ENCODE measurements at places on chromosomes 1 and 21.

- no peak overlapping the region for H3K27ac ChIP-seq
- DNase-seq: no peak
- no peaks in the 10 kb centered on the region for H3K36me3 ChIP-seq
- H3K27me3 ChIP-seq: peaks cover 2% of the 10 kb centered on the region
- no peak overlapping the region for H3K4me3 ChIP-seq
- no peaks in the 10 kb centered on the region for H3K4me1 ChIP-seq
Observed at GRCh38 chr1:2865571-2866421, 64.3 kb upstream of the TTC34 start.

DNA sequence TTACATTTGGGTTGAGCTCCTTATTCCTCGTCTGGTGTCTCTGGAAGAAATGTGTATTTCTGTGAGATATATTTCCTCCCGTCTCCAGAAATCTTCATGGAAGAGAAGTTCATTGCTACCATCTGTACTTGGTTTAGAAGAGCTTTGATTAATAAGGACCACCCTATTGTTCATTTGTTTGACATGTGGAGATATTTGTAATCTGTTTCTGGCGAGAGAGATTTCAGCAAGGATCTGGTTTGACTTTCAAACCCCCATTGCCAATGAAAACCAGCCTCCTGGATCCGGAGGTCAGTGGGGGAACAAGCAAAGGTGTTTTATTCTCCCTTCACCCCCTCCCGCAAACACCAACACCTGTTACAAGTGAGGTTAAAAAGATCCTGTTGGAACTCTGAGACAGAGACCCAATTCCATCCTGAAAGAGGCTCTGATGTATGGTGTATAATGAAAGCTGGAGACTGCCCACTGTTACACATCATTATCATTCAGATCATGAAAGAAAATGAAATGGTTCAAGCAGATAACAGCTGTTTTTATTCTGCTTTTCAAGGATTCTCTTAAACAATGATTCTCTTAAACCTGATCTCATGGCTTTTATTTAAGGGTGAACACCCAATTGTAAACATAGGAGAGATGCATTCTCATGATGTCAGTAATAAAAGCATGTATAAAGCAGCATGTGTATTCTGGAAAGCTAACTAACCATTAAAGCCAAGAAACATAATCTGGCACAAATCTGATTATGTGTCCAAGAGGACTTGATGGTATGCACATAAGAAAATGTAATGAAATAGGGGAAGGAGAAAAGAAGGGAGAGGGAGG lies 393.5 kb upstream of the ADGRL2 start:
- H3K36me3 ChIP-seq: no peaks in the 10 kb centered on the region
- no peaks in the 10 kb centered on the region for H3K4me1 ChIP-seq
- DNase-seq: no peak
- H3K27ac ChIP-seq: no peak overlapping the region
- no peaks in the 10 kb centered on the region for H3K27me3 ChIP-seq

DNA sequence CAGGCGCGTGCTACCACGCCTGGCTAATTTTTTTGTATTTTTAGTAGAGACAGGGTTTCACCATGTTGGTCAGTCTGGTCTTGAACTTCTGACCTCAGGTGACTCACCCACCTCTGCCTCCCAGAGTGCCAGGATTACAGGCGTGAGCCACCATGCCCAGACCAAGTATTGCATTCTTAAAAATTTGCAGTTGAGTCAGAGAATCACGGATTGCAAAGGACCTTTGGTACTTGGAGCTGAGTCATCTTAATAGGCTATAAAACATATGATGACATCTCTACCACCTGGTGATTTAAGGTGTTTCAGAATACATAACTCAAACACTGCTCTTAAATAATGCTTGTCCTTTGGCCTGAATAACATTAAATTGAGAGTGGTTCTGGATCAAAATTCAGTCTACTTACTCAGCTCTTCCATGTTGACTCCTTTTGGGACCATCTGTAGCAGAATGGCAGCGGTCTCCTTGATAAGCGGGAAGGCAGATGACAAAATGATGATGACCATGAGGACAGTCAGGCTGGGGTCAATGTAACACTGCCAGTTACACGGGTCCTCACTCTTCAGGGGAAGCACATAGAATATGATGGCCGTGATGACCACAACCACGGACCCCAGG lies 10.4 kb downstream of the SLC30A10 start:
- H3K4me1 ChIP-seq: no peaks in the 10 kb centered on the region
- no peak overlapping the region for H3K27ac ChIP-seq
- no peak overlapping the region for H3K4me3 ChIP-seq
- no peaks in the 10 kb centered on the region for H3K27me3 ChIP-seq
- DNase-seq: no peak

DNA sequence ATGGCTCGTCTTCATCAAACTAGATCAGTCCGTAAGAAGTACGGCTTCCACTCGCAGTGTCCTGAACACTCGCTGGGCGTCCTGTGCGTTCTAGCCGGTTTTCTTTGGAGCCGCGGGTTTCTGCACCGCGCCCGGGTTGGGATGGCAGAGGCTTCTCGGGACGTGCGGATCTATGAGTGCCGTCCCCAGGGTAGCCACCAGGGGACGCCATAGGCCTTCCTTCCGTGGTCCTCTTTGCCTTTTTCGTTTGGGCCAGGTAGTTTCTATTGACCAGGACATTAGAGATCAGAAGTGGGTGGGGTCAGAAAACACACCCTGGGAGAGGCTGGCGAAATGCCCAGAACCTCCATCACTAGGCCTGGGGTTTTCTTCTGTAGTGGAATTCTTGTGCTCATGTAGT lies 273.8 kb downstream of the FAM72C start:
- H3K27me3 ChIP-seq: peaks cover 5% of the 10 kb centered on the region
- H3K36me3 ChIP-seq: no peaks in the 10 kb centered on the region
- H3K27ac ChIP-seq: no peak overlapping the region
- H3K4me3 ChIP-seq: no peak overlapping the region
- no peak for DNase-seq

GRCh38 chr21:42659416-42660117 lies 6.1 kb downstream of the PDE9A start:
- no peak for DNase-seq
- H3K27ac ChIP-seq: no peak overlapping the region
- peaks cover 14% of the 10 kb centered on the region for H3K4me1 ChIP-seq
- H3K36me3 ChIP-seq: no peaks in the 10 kb centered on the region
- no peak overlapping the region for H3K4me3 ChIP-seq
- H3K27me3 ChIP-seq: peaks cover 7% of the 10 kb centered on the region

GRCh38 chr1:49416758-49417157 lies 607.0 kb downstream of the AGBL4 start:
- no peak for DNase-seq
- H3K27ac ChIP-seq: no peak overlapping the region
- no peaks in the 10 kb centered on the region for H3K27me3 ChIP-seq
- no peaks in the 10 kb centered on the region for H3K4me1 ChIP-seq

DNA sequence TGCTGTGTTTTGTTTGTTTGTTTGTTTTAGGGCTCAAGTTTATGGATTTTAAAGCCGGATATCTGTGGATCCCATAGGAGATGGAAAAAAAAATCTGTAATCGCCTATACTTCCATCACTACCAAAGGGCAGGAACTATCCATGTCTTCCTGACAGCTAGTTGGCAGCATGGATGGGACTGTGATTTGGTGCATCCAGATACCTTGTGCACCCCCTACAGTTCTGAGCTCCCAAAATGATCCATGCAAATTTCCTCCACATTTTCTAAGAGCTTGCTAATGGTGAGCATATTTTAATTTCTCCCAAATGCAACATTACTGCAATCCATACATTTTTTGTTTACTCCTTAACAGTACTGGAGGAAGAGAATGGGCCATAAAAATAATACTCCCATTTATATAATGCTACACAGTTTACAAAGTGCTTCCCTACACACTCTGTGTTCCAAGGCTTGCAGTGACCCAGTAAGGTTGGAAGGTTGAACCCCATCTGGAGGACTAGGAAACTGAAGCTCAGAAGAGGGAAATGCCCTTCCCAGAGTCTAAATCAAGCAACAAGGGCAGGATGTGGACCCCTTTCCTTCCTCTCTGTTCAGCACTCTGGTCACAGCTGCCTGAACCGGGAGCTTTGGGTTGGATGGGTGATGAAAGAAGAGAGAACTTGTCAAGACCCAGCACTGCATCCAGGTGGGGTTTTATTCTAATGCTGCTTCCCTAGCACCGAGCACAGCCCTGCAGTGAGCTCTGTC lies 48.0 kb downstream of the CAPN8 start:
- no peaks in the 10 kb centered on the region for H3K36me3 ChIP-seq
- no peaks in the 10 kb centered on the region for H3K4me1 ChIP-seq
- no peak for DNase-seq
- no peak overlapping the region for H3K27ac ChIP-seq
- H3K4me3 ChIP-seq: no peak overlapping the region

GRCh38 chr1:7574121-7575040 lies 196.7 kb upstream of the VAMP3 start:
- no peak overlapping the region for H3K27ac ChIP-seq
- no peak for DNase-seq
- H3K4me3 ChIP-seq: no peak overlapping the region
- H3K4me1 ChIP-seq: no peaks in the 10 kb centered on the region

- peak overlapping the region; percentile 61 for H3K4me3 ChIP-seq
- peaks cover 3% of the 10 kb centered on the region for H3K36me3 ChIP-seq
- H3K27me3 ChIP-seq: no peaks in the 10 kb centered on the region
- no peaks in the 10 kb centered on the region for H3K4me1 ChIP-seq
- peak overlapping the region; percentile 75 for H3K27ac ChIP-seq
- DNase-seq: no peak
Observed at GRCh38 chr1:38003261-38004250, 1.8 kb downstream of the FHL3 start.

DNA sequence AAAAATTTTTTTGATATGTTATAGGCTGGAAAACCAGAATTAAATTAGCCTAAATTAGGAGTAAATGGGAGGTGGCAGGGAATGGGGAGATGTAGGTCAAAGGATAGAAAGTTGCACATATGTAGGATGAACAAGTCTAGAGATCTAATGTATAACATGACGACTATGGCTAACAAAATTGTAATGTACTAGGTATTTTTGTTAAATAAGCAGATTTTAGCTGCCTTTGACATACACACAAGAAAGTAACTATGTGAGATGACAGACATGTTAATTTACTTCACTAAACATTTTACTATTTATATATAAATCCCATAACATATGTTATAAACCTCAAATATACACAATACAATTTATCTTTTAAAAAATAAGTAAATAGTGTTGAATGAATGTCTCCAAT lies 30.2 kb upstream of the GLIS1 start:
- H3K36me3 ChIP-seq: peaks cover 15% of the 10 kb centered on the region
- no peak for DNase-seq
- H3K4me3 ChIP-seq: no peak overlapping the region
- no peaks in the 10 kb centered on the region for H3K27me3 ChIP-seq
- H3K4me1 ChIP-seq: no peaks in the 10 kb centered on the region

- no peaks in the 10 kb centered on the region for H3K27me3 ChIP-seq
- H3K4me1 ChIP-seq: no peaks in the 10 kb centered on the region
- H3K36me3 ChIP-seq: no peaks in the 10 kb centered on the region
- DNase-seq: no peak
- no peak overlapping the region for H3K4me3 ChIP-seq
Observed at GRCh38 chr21:32226444-32226843, 52.4 kb downstream of the MIS18A start.

DNA sequence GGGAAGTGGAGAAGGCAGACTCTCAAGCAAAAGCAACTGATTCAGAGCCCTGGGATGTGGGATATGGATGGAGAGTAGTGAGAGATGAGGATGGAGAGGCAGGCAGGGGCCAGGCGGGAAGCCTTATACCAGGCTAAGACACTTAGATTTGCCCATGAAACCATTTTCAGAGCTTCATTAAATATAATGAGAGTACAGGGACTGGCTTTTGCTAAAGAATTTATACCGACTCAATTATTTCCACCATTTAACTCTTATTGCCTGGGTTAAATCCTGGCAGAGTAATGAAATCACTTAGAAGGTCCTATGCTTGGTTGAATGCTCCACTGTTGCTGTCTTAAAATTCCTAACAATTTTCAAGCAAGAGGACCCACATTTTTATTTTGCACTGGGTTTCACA lies 311.7 kb downstream of the KCNH1 start:
- H3K36me3 ChIP-seq: no peaks in the 10 kb centered on the region
- no peak overlapping the region for H3K4me3 ChIP-seq
- no peak overlapping the region for H3K27ac ChIP-seq

GRCh38 chr21:40452548-40452947 lies 394.4 kb downstream of the DSCAM start:
- H3K36me3 ChIP-seq: no peaks in the 10 kb centered on the region
- no peak overlapping the region for H3K4me3 ChIP-seq
- no peak for DNase-seq
- no peaks in the 10 kb centered on the region for H3K27me3 ChIP-seq
- no peaks in the 10 kb centered on the region for H3K4me1 ChIP-seq

GRCh38 chr21:38171723-38172344 lies 85.0 kb upstream of the KCNJ15 start:
- H3K36me3 ChIP-seq: no peaks in the 10 kb centered on the region
- H3K27ac ChIP-seq: no peak overlapping the region
- H3K27me3 ChIP-seq: no peaks in the 10 kb centered on the region
- no peak for DNase-seq
- no peak overlapping the region for H3K4me3 ChIP-seq

DNA sequence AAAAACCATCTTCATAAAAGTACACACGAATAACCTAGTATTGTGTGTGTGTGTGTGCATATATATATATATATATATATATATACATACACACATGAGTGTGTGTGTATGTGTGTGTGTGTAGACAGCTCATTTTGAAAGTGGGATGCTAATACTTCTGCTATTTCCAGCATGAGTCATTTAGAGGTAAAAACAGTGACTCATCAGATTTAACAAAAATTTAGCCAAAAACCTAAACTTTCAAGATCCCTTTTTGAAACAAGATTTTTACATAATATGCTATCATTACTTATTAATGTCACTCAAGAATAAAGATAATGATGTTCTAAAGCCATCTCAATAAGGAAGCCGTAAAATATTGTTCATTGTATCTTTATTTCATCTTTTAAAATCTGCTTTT lies 35.6 kb upstream of the ADGRL4 start:
- no peaks in the 10 kb centered on the region for H3K27me3 ChIP-seq
- H3K27ac ChIP-seq: no peak overlapping the region
- no peaks in the 10 kb centered on the region for H3K4me1 ChIP-seq
- H3K36me3 ChIP-seq: no peaks in the 10 kb centered on the region

DNA sequence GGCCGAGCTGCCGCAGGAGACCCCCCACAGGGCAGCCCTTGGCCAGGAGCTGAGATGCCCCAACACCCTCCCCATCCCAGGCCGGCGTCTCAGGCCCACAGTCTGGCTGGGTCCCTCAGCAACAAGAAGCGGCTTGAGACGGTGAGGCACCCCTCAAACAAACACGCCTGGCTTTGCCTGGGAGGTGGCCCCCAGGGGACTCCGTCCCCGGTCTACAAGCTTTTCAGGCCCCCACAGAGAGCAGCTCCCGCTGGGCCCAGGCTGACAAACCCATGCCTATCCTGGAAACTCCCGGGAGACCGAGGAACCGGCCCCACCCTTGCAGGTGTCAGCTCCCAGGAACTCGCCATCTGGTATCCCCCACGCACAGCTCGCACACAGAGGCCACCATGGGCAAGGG lies 67.0 kb downstream of the ARHGEF16 start:
- H3K4me1 ChIP-seq: no peaks in the 10 kb centered on the region
- no peaks in the 10 kb centered on the region for H3K27me3 ChIP-seq
- H3K27ac ChIP-seq: no peak overlapping the region
- no peaks in the 10 kb centered on the region for H3K36me3 ChIP-seq
- DNase-seq: no peak

Measured in right atrium auricular region (tissue), 2 donors.